NB4 (cell line): ENCODE measurements at places on chromosomes 16 and 17.

DNA sequence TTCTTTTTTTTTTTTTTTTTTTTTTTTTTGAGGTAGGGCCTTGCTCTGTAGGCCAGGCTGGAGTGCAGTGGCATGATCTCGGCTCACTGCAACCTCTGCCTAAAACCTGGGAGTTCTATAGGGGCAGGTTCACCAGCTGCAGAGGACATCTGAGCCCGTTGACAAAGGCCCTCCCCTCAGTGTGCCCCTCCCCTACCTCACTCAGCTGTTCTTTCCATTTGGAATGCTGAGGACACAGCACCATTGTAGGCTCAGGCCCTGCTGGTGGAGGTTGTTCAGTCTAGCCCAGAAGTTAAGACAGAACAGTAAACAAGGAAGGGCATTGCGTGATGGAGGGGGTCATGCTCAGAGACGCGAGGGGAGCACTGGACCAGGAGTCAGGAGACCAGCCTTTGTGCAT, 21.8 kb upstream of the KIF19 start:
- DNase-seq: no peak

- DNase-seq: no peak
Observed at GRCh38 chr17:869086-869485, 86.9 kb downstream of the MRM3 start.

- DNase-seq: no peak
Observed at GRCh38 chr16:87231911-87232310, 85.3 kb downstream of the C16orf95 start.

- no peak for DNase-seq
Observed at GRCh38 chr16:29688172-29688571, 9.2 kb downstream of the QPRT start.

DNA sequence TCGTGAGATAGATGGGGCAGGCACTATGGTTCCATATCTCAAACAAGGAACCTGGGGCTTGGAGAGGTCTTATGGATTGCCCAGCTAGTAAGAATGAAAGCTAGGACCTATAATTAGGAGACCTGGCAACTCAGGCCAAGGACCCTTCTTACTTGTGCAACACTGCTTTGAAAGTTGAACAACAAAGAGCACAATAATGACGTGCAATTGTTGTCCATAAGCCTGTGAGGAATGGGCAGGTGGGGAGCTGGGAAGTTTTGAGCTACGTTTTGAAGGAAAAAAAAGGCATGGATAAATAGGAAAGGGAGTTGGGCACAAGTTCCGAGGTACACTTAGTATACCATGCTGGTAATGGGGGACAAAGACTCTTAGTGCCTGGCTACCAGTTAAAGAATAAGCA, 104.3 kb downstream of the HS3ST3B1 start:
- no peak for DNase-seq

DNA sequence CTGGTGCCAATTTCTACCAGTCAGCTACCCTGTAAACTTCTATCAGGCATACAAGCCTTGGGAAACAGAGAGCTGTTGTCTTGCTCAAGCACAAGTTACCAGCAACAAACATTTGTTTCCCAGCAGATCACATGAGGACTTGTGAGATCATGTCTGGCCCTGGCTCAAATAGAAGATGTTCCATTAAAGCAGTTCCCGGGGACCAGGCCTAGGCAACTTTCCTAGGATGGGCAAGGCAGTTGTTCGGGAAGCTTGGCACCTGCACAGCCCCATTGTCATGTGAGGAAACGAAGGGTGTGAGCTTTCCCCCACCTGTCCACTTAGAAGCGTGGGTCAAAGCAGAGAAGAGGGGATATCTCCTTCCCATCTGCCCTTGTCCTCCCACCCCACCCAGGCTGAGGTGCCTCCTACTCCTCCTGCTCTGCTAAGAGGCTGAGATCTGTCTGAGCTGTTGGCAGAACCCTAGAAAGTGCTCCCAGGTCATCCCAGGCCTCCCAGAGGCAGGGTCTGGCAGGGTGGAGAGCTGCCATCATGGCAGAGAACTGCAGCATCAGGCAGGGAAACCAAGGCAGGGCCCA, 11.2 kb upstream of the SLC47A2 start:
- no peak for DNase-seq

- DNase-seq: no peak
Observed at GRCh38 chr16:9458816-9459215, 367.4 kb downstream of the HAPSTR1 start.

DNA sequence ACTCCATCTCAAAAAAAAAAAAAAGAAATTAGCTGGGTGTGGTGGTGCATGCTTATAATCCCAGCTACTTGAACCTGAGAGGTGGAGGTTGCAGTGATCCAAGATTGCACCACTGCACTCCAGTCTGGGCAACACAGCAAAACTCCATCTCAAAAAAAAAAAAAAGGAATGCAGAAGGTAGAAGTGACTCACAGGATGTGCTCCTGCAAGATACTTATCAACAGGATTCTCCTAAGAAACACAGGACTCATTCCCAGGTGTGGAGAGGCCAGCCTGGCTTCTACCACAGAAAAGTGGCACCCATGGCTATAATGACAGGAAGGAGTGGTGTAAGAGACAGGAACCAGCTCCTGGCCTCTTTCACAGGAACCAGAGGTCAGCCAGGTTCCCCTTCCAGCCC, 13.8 kb downstream of the ELMO3 start:
- DNase-seq: no peak

DNA sequence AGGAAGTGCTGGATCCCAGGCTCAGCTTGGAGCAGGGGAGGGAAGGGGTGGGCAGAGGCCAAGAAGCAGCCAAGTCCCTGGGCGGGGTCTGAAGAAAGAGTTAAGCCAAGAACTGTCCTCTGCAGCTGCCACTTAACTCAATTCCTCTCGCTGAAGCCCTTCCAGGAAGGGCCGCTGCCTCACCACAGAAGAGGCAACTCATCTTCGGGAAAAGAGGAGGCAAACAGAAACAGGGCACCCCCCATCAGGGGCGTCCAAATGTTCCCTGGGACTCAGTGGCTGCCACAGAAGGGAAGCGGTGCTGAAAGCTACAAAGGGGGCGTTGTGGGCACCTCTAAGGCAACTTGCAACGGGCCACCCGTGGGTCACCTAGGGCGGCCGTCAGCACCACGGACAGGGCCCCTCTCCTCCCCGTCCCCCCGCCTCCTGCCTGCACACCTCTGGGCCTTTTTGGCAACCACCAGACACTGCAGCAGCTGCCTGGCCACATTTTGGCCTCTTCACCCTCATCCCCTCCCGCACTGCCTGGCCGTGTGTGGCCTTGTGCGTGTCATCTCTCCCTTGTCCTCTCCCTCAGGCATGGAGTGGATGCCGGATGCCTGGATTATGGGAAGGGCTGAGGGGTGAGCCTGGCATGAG, 2.5 kb downstream of the TLCD3B start:
- peak; percentile 64 for DNase-seq

- no peak for DNase-seq
Observed at GRCh38 chr16:2865651-2866050, 7.7 kb upstream of the PRSS22 start.

GRCh38 chr17:76237859-76238313, 2.4 kb downstream of the RNF157 start:
- DNase-seq: no peak

- DNase-seq: no peak
Observed at GRCh38 chr17:74089380-74089779, 114.1 kb upstream of the RPL38 start.

GRCh38 chr16:79062821-79063220, 537.7 kb downstream of the MAF start:
- DNase-seq: no peak

- DNase-seq: no peak
Observed at GRCh38 chr16:87847785-87848675, 21.3 kb downstream of the SLC7A5 start.

DNA sequence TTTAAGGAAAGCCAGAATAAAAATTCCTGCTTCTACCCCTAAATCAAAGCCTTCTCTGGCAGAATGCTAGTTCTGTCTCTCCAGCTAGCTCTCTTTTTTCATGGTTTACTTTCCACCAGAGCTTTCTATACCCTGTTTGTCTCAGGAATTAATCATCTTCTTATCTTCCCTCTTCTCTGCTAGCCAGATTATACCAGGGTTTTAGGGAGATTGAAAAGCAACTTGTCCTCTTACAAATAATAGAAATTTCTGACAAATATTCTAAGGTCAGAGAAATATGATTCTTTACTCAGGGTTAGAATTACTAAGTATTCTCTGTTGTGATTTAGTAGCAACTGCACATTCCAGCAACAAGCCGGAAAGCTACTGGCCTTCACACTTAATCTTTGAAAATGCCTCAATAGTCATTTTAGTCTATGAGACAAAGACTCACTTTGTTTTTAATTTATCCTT, 166.4 kb downstream of the TANC2 start:
- DNase-seq: no peak

DNA sequence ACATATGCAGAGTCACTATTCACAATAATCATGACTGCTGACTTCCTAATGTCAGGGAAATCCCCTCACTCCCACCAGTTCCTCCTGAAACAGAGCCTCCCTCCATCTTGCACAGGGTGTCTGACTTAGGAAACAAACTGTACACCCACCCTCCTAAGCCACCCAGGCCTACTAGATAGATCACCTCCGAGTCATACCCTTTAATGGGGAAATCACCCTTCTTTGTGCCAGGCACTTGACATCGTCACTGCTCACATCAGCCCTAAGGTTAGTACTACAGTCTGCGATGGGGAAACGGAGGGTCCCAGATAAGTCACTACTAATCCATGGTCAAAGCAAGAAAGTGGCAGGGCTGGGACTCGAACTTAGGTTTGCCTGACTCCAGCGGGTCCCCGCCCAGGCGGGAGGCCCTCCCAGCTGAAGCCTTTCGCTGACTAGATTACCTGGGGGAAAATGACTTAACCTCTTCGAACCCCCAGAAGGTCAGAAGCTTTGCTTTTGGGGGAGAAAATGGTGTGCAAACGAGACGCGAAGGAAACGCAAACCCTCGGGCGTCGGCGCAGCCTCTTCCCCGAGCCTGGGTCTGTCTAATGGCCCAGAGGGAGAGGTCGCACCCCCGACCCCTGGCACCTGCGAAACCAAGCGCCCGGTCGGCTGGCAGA, 3.4 kb upstream of the MLLT6 start:
- DNase-seq: peak; percentile 79

DNA sequence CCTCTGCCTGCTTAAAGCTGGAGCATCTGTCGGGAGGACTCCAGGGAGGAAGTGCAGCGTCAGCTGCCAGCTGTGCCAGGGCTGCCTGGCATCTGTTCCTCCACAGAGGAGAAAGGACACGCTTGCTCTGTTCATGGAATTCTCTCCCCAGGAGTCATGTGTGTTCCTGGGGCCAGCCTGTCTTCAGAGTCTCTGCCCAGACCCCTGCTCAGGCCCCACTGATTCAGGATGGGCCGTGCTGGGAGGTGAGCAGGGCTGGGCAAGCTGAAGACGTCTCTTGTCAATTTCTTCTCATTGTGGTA, 24.2 kb downstream of the CRISPLD2 start:
- no peak for DNase-seq

DNA sequence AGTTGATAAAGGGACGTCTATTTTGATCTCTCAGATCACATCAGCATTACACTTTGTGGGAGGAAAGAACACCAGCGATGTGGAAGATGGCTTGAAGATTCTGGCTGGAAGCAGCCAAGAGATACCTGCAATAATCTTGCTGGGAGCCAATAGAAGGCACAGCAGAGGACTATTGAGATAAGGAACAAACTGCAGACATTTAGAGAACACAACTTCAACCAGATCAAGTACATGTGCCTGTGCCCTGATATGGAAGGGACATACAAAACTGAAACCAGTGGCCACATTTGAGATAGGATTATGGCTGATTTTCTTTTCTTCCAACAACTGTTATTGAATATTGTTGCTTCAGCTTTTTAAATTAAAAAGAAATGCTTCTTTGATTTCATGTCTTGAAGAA, 18.6 kb upstream of the PSMD7 start:
- no peak for DNase-seq

DNA sequence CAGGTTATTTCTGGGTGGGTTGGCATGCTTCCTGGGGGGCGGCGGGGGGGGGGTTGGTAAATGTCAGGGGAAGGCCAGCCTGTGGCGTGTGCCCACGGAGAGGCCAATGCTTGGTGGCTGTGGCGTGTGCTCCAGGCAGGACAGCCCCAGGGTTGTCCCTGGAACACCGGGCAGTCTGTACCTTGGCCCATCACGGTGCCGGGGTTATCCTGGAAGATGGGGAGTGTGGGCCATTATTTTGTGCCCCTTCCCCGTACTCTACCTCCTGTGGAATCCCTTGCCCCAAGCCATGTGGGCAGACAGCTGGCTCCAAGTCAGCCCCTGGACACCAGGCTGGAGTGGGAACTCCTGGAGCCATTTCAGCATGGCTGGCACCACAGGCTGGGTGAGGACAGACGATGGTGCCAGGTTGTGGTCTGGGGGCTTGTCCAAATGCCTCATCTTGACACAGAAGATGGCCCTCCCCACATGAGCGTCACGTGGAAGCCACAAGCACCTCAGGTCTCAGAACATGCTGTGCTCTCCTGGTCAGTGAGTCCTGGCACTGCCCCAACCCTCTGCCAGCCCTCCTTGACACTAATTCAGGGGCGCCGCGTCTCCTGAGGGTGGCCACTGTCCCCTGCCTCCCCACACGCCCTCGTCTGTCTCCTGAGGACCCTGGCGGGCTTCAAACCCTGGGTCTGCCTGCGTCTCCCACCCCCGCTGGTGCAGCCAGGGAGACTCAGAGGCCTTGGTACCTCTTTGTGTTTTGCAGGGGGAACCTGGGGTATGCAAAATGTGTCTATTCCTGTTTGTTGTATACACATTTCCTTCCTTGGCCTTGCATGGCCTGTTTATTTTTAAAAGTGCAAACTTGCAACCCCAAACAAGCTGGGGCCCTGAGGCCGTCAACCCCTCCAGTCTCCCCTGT, 4.3 kb downstream of the SLC16A3 start:
- DNase-seq: no peak

GRCh38 chr17:5405400-5405799, 14.1 kb downstream of the NUP88 start:
- DNase-seq: no peak

GRCh38 chr17:40437095-40437732, 6.0 kb upstream of the IGFBP4 start:
- DNase-seq: peak; percentile 71

DNA sequence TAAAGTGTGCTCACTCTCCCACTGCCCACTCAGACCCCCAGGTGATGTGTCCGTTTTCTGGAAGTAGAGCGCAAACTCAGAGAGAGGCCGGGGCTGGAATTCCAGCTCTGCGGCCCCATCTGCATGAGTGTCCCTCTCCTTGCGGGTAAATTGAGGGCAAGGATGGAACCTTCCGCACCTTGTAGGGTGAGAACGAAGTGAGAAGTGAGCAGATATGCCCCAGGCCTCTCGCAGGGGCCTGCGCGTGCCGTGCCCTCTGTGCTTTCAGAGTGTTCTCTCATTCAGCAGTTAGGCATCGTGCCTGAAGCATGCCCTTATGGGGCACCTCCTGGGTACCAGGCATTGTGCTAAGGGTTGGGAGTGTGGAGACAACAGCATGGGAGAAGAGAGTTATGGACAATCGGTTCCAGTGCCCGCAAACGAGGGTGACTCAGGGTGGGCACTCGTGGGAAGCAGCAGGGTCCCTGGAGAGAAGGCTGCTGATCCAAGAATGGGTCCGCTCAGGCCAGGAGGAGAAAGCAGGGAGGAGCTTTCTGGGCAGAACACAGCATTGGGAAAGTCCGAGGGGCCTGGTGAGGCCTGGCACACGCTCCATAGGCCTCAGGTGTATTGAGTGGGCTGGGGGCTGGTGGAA, 23.8 kb downstream of the CMIP start:
- DNase-seq: no peak
